Esophagus mucosa (tissue), 1 donor: ENCODE measurements at places on chromosomes 12 and 14.
A peak's percentile ranks its signal among the peaks of the same experiment; 100 is the strongest.

DNA sequence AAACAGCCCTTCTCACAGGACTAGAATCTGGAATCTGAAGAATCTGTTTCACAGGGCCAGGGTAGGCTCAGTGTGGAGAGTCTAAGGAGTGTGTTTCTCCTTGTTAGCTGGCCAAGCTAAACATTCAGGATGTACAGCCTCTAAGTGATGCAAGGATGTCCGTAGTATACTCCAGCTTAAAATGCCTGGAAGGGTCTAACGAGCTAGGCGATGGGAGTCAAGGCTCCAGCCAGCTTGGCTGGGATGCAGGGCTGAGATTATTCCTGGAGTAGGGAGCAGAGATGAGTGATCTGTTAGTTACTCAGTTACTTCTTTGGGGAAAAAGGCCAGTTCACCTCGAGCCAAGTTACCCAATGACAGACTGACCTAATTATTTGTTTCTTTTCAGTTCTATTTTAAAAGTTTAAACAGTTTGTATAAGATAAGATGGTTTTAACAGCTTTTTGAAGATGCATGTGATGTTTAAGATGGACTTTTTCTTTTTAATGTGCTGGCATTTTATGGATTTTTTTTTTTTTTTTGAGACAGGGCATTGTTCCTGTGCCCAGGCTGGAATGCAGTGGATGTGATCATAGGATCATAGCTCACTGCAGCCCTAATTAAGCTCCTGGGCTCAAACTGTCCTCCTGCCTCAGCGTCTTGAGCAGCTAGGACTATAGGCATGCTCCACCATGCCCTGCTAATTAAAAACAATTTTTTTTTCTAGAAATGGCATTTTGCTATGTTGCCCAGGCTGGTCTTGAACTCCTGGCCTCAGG, 41.1 kb downstream of the SYNE2 start:
- peak; percentile 42 for ATAC-seq

GRCh38 chr12:19846574-19846973, 407.3 kb downstream of the AEBP2 start:
- no peak for ATAC-seq

DNA sequence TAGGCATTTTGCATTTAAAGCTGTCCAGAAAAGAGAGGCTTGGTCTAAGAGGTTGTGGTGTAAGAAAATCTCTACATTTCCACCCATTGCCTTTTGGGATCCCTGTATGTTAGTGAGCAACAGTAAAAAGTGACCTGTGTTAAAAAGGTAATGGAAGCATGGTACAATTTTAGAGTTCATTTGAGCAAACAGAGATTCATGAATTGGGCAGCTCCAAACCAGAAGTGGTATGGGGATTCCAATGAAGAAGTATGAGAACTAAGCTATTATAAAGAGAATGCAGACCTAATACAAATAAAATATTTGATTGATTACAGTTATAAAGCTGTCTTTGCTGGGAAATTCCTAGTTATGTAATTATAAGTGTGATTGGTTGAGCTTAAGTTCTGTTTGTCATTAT, 907.0 kb downstream of the DIO2 start:
- ATAC-seq, result no peak

DNA sequence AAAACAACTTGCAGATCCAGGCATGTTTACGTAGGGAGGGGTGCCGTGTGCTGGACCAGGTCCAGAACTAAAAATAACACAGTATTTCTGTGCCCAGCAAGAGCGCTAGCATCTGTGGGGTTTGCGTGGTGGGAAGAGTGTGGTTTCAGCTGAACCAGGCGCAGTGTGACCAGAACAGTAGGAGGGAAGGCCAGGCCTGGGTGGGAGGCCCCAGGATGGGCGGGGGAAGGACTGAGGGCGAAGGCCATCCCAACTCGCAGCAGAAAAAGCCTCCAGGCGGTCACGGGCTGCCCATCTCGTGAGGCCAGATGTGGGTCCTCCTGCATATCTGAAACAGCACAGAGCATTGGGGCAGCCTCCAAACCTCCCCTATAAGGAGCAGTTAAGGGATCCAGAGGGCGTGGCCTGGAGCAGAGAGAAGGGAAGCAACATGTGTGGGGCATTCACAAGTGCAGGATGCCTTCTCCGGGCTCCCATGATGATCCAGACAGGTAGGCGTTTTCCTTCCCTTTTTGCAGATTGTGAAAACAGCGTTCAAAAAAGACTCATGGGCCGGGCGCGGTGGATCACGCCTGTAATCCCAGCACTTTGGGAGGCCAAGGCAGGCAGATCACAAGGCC, 17.8 kb upstream of the CD9 start:
- ATAC-seq, result peak; percentile 59

DNA sequence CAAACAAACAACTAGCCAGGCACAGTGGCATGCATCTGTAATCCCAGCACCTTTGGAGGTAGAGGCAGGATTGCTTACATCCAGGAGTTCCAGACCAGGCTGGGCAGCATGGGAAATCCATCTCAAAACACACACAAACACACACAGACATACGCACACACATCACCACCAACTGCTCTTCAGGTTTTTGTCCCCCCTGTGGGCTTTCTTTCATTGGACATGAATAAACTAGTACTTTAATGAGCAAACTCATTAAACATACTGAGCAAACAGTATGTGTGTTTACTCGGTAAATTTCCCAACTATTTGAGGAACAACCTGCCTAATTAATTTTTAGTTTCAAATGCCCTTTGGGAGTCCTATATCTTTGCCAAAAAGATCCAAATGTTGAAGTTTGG, 10.1 kb upstream of the RASSF3 start:
- no peak for ATAC-seq

DNA sequence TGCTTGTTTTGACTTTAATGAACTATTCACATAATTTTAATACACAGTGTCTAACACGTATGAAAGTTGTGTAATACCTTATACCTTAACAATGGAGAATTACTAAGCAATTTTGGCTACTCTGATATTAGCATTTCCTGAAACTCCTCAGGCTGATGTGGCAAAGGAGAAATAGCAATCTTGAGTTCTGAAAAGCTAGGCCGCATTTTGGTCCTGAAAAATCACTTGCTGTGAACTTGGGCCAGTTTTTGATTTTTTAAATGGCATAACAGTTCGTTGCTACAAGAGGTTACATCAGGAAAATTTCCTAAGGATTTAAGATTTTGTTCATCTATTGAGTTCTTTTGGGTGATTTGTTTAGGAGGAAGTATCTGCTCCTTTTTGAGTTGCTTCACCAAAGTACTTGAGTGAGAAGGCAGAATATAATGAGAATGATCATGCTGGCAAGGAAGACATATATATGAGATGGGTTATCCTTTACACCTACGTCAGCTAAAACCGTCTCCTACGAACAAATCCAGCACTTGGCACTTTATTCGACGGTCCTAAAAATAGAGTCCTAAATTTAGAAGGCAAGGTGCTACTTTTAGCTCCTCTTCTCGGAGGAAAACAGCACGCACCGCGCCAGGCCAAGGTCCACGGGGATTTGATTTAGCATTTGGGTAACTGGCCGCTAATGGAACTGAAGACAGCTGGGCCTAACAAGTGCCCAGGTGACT, 32.2 kb downstream of the MIA2 start:
- ATAC-seq, result peak; percentile 41

DNA sequence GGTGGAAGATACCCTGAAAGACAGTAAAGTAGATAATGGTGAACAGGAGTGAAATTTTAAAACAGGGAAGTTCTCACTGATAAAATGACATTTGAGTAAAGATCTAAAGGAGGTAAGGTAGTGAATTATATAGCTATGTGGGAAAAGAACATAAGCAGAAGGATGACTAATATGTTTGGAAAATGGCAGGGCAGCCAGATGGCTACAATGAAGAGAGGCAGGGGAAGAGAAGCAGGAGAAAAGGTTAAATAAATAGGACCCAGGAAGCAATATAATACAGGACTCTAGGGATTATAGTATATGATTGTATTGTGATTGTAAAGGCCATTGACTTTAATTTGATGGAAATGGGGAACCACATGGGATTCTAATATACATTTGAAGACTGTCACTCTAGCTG, 33.0 kb downstream of the SCFD1 start:
- ATAC-seq, result no peak

- ATAC-seq, result no peak
These were observed 949.2 kb downstream of the GALC start for GRCh38 chr14:87043667-87044200.

DNA sequence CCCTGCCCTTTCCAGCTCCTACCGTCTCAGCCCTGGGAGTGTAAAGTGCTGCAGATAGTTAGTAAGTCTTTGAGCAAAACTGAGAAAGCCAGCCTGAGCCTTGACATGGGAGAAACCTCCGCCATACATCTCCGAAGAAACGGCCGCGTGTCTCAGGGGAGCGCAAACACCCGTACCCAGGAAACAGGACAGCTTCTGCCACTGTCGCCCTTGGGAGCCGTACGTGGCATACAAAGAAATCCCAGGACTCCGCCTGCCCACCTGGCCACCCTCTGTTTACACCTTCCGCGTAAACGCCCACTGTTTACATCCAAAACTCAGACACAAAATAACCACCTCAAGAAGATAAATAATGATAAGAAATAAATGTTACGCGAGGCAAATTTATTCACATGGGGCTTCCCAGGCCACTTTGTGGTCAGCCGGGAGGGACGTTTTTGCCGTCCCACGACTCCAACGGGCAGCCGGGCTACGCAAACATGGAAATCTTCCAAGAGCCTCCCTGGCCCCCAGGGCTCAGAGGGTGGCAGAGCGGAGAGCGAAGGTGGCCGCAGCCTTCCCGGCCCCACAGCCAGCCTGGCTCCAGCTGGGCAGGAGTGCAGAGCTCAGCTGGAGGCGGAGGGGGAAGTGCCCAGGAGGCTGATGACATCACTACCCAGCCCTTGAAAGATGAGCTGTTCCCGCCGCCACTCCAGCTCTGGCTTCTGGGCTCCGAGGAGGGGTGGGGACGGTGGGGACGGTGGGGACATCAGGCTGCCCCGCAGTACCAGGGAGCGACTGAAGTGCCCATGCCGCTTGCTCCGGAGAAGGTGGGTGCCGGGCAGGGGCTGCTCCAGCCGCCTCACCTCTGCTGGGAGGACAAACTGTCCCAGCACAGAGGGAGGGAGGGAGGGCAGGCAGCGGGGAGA, at the start of gene BDKRB2:
BDKRB2 (plus strand) TSS at position 689 of the 908 bp plus-strand sequence. CDS start 32,269 bp downstream, outside the sequence.
- peak; percentile 81 for ATAC-seq

- peak; percentile 89 for ATAC-seq
These were observed 486.3 kb downstream of the LRIG3 start for GRCh38 chr12:58433959-58434358.

- no peak for ATAC-seq
These were observed 86.0 kb upstream of the TBX5 start for GRCh38 chr12:114491916-114492315.

DNA sequence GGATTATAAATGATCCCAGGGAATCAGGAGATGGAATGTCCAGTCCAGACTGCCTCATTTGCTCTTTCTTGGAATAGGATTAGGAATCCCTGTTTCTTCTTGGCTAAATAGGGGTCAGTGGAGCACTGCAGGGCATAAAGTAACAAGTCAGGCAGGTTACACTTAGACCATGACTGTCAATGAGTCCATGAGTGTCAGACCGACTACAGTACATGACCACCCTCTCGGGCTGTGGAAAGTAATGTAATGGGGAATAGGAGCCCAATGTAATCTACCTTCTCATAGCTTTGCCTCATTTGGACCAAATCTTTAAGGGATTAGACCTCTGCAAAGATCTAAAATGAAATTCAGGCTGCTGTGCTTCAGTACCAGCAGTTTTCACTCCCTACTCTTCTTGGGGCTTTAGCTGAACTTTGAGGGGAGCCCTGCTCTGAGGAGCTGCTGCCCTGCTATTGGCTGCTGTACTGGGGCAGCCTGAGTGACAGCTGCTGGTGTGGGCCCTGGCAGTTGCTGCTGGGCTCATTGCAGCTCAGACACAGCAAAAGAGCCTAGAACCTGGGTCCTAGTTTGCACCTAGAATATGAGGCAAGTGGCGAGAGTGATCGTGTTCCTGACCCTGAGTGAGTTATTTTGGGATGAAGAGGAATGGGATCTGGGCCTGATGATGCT, 62.2 kb upstream of the OR4E1 start:
- ATAC-seq, result no peak

DNA sequence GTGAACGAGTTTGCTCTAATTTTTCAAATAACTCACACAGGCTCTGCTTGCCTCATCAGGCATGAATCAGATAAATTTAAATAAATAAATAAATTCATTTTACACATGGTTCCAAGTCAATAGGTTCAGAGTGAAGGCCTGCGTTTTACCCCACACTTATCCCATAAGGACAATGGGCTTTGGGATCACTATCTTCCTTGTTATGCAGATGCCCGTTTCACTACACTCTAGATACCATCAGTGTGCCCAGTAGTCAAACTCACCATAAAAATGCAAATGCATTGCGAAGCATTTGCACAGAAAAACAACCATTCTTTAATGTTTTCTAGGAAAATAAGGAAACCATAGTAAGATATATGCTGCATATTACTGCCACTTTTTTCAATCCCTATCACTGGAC, 155.9 kb upstream of the CCDC196 start:
- ATAC-seq, result no peak

DNA sequence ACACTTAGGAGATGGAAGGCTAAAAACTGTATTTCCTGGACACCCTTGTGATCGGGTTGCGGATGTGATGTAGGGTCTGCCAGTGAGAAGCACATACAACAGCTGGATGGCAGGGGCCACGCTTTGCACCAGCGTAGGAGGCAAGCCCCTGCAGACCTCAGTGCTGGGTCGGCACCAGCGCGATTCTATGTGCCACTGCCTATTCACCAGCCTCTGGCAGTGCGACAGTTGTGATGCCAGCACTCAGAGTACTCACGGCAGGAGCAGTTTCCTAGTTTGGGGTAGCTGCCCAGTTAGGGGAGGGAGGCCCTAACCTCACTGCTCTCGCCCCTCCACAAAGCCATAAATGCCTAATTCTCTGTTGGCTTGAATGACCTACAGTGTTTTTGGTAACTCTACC, 31.6 kb downstream of the SPTLC2 start:
- ATAC-seq, result no peak

GRCh38 chr14:101705733-101706508, 55.6 kb upstream of the PPP2R5C start:
- ATAC-seq, result peak; percentile 60

GRCh38 chr12:28446031-28446430, 255.8 kb downstream of the CCDC91 start:
- no peak for ATAC-seq

DNA sequence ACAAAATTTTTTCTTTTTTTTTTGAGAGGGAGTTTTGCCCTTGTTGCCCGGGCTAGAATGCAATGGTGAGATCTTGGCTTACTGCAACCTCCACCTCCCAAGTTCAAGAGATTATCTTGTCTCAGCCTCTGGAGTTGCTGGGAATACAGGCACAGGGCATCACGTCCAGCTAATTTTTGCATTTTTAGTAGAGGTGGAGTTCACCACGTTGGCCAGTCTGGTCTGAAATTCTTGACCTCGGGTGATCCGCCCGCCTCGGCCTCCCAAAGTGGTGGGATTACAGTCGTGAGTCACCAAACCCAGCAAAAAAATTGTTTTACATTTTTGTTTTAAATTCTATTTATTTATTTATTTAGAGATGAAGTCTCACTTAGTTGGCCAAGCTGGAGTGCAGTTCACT, 4.7 kb upstream of the SLC2A14 start:
- no peak for ATAC-seq

DNA sequence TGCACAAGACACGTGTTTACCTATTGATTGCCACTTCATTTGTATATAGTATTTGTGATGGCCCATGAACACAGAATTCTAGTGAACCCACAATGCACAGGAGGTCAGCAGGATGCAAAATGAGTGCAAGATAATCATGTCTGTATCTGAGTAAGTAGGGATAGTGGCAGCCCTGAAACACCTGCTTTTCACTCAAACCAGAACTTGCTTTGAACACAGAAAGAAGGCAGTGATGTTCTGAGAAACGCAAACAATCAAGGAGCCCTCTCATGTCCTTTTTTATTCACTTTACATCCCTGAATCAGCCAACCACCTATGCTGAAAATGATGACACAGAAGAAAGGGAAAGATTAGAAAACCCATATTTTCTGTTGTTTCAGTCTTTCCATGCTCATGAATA, 170.4 kb upstream of the AVPR1A start:
- ATAC-seq, result no peak
